ENCODE measurements at places on chromosomes 1 and 21. TPM values are rescaled to one million over a fixed set of nuclear protein-coding genes. Genes with fewer than 3 reads are reported as not detected.

Gene GLMN
- 42.6 TPM for total RNA-seq

Gene PPIH
- 16.4 TPM for total RNA-seq

Gene PHLDA3
- 9.8 TPM for total RNA-seq

Gene ASPM
- 8.9 TPM for total RNA-seq

Gene NPHS2
- total RNA-seq: not detected

Gene FAM3B
- total RNA-seq: not detected

Gene CFAP45
- 0.47 TPM for total RNA-seq

Gene FAM72D
- 1.1 TPM for total RNA-seq

Gene PGLYRP4
- total RNA-seq: not detected

Gene ADIPOR1
- 54.6 TPM for total RNA-seq

Gene LMNA
- 18.1 TPM for total RNA-seq

Gene DNAJC16
- 13.1 TPM for total RNA-seq

Gene PKNOX1
- total RNA-seq: 18.9 TPM

Gene SLC45A1
- total RNA-seq: 6.6 TPM

Gene IRF6
- total RNA-seq: 0.31 TPM

Gene HSD3B1
- total RNA-seq: not detected

Gene PTPRC
- 4.5 TPM for total RNA-seq

Gene NEXN
- 0.31 TPM for total RNA-seq
